ELR (cell line): ENCODE measurements at places on chromosomes 4 and X.

DNA sequence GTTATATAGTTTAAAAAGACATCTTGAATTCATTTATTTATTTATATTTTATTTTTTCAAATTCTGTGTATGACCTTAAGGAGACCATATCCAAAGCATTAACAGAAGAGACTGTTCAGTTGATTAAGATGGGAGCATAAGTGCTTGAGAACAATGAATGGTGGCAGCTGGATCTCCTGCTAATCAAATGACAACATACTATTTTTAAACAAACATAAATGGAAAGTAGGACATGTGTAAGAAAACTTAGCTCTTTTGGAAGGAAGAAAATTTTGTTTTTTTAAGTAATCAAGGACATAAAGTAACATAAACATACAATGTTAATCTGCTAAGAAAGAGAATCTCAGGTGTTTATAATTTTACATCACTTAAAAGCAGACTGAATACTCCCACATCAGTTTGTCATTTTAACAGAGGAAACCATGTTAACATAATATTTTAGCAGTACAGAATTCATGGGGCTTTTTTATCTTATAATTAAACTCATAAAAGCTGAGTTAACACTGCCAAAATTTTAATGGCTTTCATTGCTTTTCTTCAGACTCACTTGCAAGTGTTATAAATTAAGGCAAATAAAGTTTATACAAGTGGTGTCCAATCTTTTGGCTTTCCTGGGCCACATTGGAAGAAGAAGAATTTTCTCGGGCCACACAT lies 95.1 kb downstream of the MAD2L1 start:
- no peak for DNase-seq

DNA sequence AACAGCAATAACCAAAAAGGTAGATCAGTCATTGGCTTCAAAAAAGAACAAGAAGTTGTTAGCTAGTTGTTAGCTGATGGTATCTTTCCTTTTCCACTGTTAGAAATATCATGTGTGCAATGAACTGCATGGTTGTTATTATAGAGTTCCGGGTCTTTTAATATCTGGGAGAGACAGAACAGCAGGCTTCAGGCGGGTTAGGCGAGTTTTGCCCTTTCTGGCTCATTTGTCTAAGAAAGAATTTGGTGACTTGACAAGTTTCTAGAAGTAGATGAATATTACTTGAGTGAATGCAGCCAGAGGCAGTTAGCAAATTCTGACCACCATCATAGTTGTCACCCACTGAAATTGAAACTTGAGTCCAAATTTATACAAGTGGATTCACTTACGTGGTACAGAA lies 88.9 kb upstream of the MID1 start:
- DNase-seq: no peak

- DNase-seq: peak; percentile 97
These were observed 16.2 kb downstream of the GATB start for GRCh38 chr4:151744614-151745013.

DNA sequence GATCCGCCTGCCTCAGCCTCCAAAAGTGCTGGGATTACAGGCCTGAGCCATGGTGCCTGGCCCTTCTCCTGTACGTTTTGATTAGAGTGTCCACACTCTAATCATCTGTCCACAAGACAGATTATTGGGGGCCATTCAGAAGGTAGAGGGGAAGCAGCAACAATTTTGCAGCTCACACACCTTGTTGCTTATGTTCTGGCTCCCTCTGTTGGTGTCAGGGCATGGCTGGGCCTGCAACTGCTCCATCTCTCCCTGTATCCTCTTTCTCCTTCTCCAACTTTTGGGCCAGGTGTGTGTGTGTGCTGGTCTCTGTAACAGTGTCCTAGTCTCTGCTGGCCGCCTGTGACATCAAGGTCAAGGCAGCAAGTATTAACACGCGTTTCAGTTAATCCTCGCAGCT lies 125.5 kb upstream of the MBNL3 start:
- no peak for DNase-seq

DNA sequence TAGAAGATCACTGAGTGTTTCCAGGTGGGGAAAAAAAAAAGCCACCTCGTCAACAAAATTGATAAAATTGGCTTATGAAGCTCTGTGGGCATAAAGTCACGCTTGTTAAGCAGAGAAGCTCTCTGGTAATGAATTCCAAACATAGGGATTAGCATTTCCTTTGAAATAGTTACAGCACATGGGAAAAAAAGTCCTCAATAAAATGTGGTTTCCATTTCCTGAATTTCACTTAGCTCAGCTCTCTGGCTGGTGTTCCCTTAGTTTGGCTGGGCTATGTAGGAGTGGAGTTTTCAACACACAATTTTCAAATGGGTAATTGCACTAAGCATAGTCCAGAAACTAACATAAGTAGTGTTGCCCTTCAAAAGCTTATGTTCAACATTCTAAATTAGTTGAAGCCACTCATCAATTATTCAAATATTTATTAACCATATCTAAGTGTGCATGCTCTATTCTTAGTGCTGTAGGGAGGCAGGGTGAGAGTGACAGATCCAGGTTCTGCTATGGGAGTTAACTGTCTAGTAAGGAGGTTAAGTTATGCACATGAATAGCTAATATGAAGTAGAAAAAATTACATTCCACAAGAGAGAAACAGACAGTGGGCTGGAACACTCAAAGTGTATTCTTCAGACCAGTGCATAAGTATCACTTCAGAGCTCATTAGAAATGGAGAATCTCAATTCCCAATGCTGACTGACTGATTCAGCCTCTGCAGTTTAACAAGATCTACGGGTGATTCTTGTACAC lies 445.7 kb downstream of the SMARCA1 start:
- no peak for DNase-seq

- DNase-seq: no peak
These were observed 734.2 kb downstream of the RAPGEF2 start for GRCh38 chr4:159837071-159837470.

GRCh38 chr4:7861440-7861881 lies 78.2 kb downstream of the AFAP1 start:
- DNase-seq: peak; percentile 84

DNA sequence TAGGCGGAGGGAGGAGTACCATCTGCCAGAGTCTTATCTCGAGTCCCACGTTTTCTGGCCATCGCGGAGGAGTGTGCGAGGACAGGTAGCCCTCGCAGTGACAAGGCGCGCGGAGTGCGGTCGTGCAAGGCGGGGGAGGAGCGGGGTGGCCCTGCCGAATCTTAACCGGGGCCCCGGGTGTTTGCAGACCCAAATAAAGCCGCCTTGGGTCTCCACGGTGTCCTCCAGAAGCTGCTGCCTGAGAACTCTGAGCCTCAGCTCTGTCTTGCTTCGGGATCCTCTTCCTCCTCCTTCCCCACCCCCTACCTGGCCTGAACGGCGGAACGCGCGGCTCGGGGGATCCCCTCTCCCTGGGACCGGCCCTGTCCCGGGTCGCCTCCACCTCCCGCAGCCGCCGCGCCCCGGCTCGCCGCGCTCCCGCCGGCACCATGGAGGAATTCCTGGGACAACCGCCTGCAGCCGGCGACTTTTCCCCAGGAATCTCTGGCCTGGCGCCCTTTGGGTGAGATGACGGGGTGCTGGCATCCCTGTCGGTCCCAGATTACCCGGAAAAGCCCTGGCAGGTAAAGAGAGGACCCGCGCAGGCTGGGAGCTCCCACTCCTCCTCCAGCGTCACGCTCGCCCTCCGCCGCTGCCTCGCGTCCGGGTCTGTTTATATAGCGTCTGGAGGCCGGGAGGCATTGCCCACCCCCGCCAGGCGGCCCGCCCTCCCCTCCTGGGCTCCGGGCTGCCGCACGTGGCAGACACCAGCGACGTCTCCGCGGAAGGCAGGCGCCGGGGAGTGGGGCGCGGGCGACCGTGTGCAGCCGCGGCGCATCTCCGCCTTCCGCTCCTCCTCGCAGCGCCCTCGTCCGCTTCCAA lies at the start of gene GALNTL6:
Gene GALNTL6, plus strand, starts transcription at position 740 of the 861 bp plus-strand sequence.
- no peak for DNase-seq
